ENCODE measurements at places on chromosomes 6 and 20. TPM values are rescaled to one million over a fixed set of nuclear protein-coding genes. Genes with fewer than 3 reads are reported as not detected.

The OSBPL2 gene
- 41.9 TPM for total RNA-seq

GRCh38 chr6:170296423-170296745 lies 5.5 kb upstream of the DLL1 start:
- no peak for DNase-seq

- DNase-seq: no peak
Observed at GRCh38 chr6:42845327-42845694, 34.1 kb upstream of the RPL7L1 start.

GRCh38 chr6:35086636-35087360 lies 54.3 kb downstream of the TCP11 start:
- no peak for DNase-seq

DNA sequence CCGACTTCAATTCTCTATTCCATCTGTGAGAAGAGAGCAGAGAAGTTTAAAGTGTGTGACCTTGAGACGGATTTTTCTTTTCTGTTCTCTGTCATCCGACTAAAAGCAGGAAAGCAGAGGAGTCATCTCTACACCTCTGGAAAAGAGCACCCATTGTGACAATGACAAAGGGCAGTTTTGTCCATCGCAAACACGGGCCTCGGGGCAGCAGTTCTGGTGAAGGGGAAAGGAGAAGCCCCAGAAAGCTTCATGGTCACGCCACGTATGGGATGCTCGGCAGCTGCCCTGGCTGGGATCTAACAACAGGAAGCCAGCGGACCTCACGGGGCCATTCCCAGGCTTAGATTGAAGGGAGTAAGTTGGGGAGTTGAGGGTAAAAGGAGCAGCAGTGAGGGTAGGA lies 52.0 kb upstream of the HBS1L start:
- no peak for DNase-seq

The LPIN3 gene
- 8.5 TPM for total RNA-seq

GRCh38 chr6:24566020-24566767 lies 71.4 kb downstream of the ALDH5A1 start:
- DNase-seq: no peak

The C20orf202 gene
- total RNA-seq: not detected

GRCh38 chr20:37418591-37419109 lies 72.7 kb downstream of the SRC start:
- DNase-seq: no peak

The DPPA5 gene
- not detected for total RNA-seq

The CLPSL2 gene
- not detected for total RNA-seq

DNA sequence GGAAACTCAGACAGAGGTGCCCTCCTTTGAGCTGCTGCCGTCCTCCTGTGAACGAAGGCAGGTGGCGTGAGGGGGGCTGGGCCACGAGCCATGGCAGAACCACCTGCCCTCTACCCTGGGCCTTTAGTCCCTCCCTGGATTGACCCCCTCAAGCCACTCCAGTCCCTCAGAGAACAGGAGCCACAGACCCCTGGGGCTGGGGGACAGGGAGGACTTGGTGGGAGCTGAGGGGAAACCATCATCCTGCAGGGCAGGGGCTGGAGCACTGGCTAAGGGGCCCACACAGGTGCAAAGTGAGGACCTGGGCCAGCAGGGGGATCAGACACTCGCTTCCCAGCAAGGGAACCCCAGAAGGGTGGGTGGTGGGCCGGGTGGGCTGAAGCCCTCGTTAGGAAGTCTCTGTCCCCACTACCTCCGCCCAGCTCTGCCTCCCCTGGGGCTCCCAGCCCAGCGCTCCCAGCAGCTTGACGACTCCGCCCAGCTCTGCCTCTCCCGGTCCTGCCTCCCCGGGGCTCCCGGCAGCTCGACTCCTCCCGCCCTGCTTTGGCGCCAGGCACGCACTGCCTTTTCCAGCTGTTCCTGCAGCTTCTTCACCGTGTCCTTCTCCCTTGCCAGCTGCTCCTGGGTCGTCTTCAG lies 44.4 kb downstream of the DSTN start:
- DNase-seq: no peak

DNA sequence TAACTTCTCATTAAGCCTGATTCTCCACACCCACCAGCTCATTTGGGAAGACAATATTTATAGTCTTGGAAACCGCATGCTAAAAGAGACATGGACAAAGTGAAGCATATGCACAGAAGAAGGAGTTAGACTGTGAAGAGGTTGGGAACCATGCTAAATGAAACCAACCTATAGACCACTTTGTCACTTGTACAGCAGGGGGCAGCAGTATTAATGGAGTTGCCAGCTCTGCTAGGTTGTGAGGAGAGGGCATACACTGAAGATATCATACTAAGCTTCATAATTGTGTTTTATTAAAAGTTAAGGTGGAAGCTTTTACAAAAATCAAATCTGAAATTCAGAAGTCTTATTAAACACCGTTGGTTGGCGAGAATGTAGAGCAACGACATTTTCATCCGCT lies 38.3 kb upstream of the HMGCLL1 start:
- peak; percentile 34 for DNase-seq

GRCh38 chr6:127793396-127793795 lies 107.5 kb downstream of the THEMIS start:
- DNase-seq: no peak

DNA sequence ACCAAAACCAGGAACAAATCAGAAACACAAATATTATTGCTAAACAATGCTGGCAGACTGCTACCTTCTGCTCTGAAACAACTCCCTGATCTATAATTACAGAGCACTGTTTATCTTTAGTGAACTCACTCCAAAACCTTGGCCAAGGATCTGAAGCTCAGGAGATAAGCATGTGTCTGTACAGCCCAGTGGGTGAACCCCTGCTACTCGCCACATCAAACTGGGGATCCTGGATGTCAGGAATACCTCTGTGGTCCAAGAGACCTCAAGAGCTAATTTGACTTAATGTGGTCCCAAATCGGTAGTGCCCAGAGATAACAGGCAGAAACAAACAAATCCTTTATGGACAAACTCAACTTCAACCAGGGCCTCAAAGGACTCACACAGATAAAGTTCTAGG lies 381.8 kb downstream of the KIF16B start:
- DNase-seq: no peak

DNA sequence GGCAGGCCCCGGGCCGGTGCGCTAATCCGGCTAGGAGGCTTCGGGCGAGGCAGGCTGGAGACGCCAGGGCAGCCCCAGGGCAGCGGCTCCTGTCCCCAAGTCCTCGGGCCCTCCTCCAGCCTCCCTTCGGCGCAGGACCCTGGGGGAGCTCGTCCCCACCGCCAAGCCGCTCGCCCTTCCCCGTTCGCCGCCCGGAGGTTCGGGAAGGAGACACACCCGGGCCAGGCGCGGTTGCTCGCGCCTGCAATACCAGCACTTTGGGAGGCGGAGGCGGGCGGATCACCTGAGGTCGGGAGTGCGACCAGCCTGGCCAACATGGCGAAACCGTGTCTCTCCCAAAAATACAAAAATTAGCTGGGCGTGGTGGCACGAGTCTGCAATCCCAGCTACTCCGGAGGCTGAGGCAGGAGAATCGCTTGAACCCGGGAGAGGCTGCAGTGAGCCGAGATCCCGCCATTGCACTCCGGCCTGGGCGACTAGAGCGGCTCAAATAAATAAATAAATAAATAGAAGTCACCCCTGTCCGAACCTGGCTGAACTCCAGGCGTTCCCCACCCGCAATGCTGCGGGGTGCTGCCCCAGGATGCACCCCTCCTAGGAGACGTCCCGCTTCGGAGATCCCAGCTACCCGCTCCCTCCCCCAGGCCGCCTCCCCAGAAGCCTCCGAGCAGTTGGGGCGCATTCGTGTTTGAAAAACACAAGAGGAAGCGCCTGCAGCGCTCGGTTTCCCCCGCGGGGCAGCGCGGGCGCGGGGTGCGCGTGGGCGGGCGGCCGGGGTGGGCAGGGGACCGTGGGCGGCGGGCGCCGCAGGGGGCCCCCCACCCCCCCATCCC lies 27.5 kb downstream of the SERPINB9 start:
- no peak for DNase-seq

DNA sequence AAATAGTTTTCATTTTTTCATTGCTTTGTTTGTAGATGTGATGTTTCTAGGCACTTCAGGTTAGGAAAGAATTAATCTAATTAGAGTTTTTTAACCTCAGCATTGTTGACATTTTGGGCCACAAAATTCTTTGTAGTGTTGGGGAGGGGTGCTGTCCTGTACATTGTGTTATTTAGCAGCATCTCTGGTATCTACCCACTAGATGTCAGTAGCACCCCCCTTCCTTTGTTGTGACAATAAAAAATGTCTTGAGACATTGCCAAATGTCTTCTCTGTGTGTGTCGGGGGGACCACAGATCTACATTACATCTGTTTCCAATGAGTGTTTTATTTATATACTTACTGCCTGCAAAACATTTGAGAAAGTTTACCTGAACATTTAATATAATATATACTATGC lies 45.6 kb downstream of the EYA4 start:
- DNase-seq: peak; percentile 6

Measured in renal cortical epithelial cell (primary cell).